ENCODE measurements at places on chromosomes 16 and 17.

- DNase-seq = no peak
Observed at GRCh38 chr17:67759355-67760171, 41.8 kb downstream of the NOL11 start.

DNA sequence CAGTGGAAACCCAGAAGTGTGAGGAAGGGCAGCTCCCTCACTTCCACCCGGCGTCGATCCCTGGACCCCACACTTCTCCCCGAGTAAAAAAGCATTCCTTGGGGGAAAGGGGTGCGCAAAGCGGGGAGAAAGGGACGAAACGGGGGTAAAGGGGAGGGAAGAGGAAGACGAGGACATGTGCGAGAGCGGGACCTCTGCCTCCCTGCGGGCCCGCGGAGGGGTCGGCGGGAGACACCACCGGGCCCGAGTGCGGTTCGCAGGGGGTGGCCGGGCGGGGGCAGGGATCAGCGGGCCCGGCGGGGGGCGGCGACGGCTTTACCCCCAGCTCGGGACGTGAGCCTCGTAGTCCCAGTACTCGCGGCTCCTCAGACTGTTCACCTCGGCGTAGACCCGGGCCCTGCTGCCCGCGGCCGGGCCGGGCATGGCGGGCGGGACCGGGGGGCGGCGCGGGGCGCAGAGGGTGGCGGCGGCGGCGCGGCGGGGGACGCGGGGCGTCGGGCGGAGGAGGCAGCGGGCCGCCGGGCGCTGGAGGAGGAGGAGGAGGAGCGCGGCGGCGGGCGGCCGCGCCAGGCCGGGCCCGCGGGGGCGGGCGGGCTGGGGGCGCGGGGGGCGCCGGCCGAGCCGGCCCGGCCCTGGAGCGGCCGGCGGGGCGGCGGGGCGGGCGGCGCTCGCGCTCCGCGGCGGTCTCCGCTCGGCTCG lies 443 bp downstream of the CSNK2A2 start:
- DNase-seq = no peak

- no peak for DNase-seq
Observed at GRCh38 chr16:48605518-48606110, 4.4 kb downstream of the N4BP1 start.

DNA sequence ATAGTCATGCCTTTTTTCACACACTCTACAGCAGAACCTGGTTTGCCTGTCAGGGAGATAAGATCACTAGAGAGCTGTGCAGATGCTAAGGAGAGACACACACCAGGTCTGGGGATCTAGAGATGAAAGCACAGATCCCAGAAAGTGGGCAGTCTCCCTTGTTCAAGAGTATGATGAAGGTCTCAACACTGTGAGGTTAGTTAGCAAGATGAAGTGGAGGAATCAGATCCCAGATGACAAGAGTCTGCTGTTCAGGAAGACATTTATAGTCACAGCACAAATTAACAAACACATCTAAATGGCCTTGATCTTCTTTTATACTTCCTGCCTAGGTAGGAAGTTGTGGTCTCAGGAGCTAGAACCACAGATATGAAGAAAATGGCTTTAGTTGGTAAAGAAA lies 23.4 kb upstream of the SKAP1 start:
- DNase-seq = no peak

DNA sequence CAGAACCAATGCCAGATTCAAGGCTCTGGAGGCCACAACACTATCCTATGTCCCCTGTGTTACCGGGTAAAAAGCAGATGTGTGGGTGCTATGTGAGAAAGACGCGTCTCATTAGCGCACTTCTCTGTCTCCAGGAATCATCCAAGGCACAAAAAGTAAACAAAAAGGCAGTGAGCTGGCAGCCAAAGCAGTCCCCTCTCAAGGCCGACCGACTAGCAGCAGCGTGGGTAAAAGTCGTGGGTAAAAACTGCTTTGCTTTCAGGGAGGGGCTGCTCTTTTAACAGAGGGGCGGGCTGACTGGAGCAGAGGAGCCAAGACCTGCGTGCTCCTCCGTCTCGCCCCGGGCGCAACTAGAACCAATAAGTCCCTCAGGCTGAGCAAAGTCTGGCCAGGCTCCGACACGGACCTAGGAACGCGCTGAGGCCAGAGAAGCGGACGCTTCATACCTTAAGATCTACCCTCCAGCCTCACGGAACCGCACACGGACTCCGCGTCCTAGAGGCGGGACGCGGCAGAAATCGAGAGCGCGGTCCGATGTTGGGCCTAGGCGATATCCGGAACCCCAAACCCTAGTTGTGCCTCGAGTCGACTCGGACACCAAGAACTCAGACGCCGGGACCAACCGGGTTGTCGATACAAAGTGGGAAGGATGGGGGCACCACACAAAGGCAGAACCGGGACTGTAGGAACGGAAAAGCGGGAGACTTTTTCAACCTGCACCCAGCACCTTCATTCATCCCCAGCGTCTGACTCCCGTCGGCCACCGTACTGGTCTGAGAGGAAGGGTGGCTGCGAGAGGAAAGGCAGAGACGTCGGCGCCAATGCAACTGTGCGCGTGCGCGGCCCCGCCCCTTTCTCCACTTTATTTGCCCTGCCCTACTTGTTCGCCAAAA lies at the start of gene INTS2:
Gene INTS2, minus strand, starts transcription at position 775 of the 893 bp plus-strand sequence. CDS start 1,338 bp downstream, outside the sequence.
- DNase-seq = peak; percentile 93

DNA sequence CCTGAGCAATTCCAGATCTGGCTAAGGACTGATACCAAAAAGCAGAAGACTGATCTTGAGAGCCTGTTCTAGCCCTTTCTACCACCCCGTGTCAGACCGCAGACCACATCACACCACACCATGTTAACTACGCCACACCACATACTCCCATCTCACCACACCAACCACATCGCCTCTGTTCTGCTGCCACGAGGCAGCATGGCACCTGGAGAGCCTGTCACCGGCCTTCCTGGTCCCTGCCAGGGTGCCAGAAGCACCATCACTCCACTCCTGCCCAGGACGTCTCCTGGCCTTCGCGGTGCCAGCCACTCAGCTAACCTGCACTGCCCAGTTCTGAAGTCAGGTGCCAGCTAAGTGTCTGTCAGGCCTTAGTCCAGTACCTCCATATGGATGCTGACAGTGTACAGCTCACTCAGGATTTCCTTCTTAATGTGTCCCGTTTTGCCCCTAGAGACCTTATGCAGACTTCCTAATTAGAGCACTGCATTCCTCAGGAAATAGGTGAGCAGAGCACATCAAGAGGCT lies 37.2 kb upstream of the BCAR1 start:
- DNase-seq = peak; percentile 25

GRCh38 chr17:50080096-50080480 lies 15.1 kb upstream of the PDK2 start:
- DNase-seq = no peak

DNA sequence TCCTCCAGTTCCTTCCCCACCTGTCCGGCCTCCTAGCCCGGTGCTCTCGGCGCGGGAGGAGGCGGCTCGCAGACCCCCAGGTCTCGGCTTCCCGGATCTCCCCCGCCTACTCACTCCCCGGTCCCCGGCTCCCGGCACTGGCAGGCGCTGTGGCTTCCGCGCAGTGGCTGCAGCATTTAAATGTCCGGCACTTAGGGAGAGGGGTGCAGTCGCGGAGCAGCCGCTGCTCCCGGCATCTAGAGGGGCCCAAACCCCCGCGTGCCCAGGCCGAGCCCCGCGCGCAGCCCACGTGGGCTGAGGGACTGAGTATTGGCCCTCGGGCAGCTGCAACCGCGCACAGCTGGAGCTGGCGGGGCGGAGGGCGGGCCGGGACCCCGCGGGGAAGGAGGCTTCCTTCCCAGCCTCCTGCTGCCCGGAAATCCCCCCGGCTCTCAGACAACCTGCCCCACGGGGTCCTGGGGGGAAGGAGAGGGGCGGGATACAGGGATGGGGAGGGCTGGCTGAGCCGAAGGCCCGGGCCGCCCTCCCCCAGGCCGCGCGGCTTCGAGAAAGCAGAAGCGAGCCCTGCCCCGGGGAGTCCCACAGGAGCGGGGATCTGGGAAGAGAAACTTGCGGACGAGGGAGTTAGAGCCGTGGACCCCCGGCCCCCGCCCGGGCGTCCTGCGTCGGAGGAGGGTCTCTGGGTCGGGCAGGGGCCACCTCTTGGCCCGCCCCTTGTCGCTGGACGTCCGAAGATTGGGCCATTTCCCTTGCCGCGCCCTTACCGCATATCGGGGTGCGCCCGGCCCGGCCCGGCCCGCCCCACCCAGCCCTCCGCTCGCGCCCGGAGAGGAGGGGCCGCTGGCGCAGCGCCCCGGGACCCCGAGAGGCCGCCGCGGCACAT lies at the start of gene MMP25:
Gene MMP25, plus strand, starts transcription at position 804 of the 883 bp plus-strand sequence. CDS start 357 bp downstream, outside the sequence.
- no peak for DNase-seq

- DNase-seq = no peak
Observed at GRCh38 chr16:80355335-80355734, 185.5 kb upstream of the DYNLRB2 start.

DNA sequence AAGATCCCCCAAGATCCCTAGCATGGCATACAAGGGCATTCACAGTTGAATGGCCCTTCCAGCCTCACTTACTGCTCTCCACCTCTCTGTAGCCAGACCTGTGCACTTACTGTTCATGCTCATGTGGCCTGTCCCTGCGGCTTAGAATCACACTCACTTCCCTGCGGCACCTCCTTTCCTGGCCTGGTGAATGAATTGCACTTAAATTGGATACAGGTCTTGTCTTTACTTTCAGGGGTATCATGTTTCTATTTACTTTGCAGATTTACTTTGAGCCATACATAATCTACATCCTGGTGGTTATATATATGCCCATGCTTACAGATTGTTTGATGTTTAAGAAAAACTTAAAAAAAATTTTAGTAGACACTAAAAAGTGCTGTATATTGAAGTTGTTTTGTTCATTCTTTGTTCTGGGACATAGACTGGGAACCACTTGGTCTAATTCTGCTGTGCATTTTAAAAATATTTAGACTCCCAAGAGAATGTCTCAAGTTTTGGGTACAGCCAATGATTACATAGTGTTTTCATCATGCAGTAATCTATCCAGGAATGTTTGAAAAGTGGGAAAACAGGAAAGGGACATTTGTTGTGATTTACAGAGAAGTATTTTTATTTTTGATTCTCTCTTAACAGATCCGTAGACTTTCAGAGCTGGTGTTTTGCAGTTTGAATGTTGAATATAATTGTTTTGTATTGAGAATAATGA lies 63.9 kb downstream of the NUP88 start:
- DNase-seq = no peak

GRCh38 chr17:58956997-58957724 lies 149.5 kb downstream of the TRIM37 start:
- no peak for DNase-seq

GRCh38 chr17:77366206-77366557 lies 225.4 kb downstream of the SEC14L1 start:
- DNase-seq = no peak

DNA sequence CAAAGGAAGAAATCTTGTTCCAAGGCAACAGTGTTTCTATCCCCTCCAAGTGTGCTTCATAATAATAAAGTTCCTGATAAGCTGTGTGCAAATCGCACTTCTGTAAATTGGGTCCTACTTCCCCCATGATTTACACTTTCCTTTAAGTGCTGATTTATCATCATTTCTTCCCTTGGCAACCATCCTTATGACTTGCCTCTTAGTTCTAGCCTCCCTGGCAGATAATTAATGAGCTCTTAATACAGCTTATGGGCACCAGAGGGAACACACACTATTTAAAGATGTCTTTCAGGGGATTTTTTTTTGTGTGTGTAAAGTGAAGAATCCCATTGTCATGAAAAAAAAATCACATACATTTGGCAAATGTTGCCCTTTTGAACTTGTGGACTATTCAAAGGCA lies 101.6 kb upstream of the MPHOSPH6 start:
- no peak for DNase-seq

- DNase-seq = no peak
Observed at GRCh38 chr17:77692571-77693161, 265.8 kb upstream of the TNRC6C start.

GRCh38 chr17:21058098-21058893 lies 15.5 kb upstream of the USP22 start:
- no peak for DNase-seq

- no peak for DNase-seq
Observed at GRCh38 chr16:67246756-67247191, 507 bp downstream of the FHOD1 start.

DNA sequence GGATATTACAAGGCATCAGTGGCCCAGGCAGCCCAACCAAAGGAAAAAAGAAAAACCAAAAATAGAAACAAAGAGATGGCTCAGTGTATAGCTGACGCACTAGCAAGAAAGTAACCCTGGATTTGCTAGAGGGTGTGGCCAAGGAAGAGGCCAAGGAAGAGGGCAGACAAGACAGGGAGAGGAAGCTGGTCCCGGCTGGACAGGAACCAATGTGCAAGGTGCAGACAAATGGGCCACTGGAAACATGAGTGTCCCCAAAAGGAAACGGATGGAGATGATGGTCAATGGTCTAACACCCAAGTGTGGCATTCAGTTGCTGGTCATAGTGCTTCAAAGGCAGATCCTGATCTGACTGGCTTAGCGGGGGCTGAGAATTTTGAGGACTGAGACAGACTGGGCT lies 10.7 kb downstream of the POLR3K start:
- DNase-seq = no peak

DNA sequence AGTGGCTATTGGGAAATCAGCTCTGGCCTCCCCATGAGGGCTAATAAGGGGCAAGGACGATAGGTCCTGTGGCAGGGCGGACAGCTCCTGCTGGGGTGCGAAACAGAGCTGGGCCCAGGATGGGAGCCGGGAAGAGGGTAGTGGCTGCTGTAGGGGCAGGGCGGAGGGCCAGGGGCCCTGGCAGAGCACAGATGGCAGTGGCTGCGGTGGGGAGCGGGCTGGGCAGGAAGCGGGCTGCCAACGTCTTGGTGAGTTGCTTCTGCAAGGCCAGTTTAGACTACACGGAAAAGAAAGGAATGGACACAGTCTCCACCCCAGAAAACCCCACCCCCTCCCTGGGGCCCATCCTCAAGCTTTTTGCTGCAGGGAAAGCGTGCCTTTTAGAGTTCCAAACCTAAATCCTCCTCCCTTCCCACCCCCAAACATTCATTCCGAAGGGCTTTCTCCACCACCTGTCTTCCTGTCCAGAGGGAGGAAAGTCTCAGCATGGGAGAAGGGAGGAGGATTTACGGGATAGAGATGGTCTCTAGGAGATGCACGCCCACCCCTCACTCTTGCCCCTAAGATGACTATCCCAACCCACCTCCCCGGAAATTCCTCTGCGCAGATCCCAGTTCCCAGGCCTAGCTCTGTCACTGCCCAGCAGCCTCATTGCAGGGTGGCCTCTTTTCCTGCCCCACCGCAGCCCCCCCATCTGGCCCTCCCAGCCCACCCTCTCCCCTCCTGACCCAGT lies 7.1 kb downstream of the NKIRAS2 start:
- DNase-seq = no peak

- DNase-seq = no peak
Observed at GRCh38 chr17:19641687-19642372, 6.7 kb upstream of the ALDH3A2 start.

DNA sequence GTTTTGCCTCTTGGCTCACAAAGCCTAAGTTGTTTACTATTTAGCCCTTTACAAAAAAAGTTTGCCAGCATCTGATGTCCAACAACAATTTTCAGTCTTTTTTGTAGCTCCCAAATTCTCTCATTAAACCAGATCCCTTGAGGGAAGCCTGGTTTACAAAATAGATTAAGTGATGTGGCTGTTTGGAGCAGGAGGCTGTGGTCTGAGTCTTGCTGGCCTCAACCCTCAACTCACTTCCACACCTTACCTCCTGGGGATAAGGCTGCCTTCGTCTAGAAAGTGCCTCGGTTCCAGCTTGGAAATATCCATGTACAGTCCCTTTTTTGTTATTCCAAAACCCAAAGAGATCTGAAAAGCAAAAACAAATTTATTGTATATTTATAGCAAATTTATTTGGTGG lies 138.4 kb downstream of the WWOX start:
- DNase-seq = no peak

- DNase-seq = no peak
Observed at GRCh38 chr16:84583995-84584394, 33.9 kb downstream of the COTL1 start.

Measured in stimulated activated CD8-positive, alpha-beta memory T cell treated with anti-CD3 and anti-CD28 coated beads, Interleukin-4, amount 100 ng/mL, for 24 hours (primary cell).